ENCODE measurements at places on chromosomes 5 and 9.

- no peaks in the 10 kb centered on the region for H3K27me3 ChIP-seq
- no peak overlapping the region for H3K4me3 ChIP-seq
- DNase-seq: peak; percentile 7
- H3K36me3 ChIP-seq: no peaks in the 10 kb centered on the region
- H3K27ac ChIP-seq: no peak overlapping the region
These were observed 64.2 kb upstream of the SUSD1 start for GRCh38 chr9:112239284-112239683.

- H3K27me3 ChIP-seq: no peaks in the 10 kb centered on the region
- H3K4me1 ChIP-seq: no peaks in the 10 kb centered on the region
- H3K36me3 ChIP-seq: no peaks in the 10 kb centered on the region
- no peak overlapping the region for H3K27ac ChIP-seq
- H3K4me3 ChIP-seq: no peak overlapping the region
These were observed 109.4 kb downstream of the MACROH2A1 start for GRCh38 chr5:135289651-135290050.

DNA sequence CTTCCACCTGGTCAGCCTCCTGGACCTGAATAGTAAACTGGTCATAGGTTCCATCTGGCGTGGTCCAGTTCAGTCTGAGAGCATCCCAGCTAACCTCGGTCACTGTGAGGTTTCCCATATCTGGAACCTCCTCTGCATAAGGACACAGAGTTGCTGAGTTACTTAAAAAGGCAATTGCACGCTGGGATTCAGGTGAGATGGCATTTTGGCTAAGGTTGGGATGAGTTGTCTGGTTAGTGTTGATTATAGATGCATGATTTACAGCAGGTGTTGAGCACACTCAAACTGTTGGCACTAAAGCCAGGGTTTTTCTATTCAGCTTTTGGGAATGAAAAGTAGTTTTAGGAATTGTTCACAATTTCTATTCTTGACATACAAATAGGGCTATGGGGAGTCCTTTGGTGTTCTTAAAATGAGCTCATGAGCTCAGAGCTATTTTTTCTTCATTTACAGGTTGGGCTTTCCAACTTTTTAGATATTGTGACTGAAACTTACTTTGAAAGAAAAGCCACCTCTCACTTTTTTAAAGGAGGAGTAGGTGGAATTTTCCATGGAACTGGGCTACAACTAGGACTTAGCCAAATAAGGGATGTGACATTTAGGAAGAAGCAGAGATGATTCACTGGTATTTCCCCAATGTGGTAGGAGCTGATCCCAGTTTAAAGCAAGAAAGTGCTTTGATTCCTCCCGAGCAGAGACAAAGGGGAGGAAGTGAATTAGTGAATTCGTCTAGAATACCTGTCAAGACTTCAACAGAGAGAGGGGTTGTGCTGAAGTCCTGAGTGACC, 54.7 kb downstream of the TNC start:
- H3K4me3 ChIP-seq: no peak overlapping the region
- DNase-seq: no peak
- H3K36me3 ChIP-seq: no peaks in the 10 kb centered on the region
- H3K27ac ChIP-seq: no peak overlapping the region

DNA sequence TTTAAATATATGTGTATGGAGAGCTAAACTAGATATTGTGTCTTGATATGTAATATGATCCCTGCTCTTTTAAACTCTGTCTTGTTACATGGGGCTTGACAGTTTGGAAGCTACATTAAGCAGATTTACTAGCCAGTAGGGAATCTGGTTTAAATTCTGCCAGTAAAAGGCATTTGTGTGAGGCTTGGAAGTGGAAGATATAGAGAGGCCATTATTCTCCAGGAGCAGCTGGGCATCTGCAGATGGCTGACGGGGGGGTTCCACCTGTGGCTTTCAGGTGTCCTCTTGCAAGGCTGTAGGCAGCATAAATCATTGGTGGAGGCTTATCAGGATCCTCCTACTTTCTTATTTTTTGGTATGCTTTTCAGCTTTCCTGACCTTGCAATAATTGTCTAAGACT, 179.1 kb upstream of the FBXL7 start:
- no peaks in the 10 kb centered on the region for H3K27me3 ChIP-seq
- no peak overlapping the region for H3K4me3 ChIP-seq
- no peak for DNase-seq
- H3K27ac ChIP-seq: no peak overlapping the region
- H3K36me3 ChIP-seq: no peaks in the 10 kb centered on the region

DNA sequence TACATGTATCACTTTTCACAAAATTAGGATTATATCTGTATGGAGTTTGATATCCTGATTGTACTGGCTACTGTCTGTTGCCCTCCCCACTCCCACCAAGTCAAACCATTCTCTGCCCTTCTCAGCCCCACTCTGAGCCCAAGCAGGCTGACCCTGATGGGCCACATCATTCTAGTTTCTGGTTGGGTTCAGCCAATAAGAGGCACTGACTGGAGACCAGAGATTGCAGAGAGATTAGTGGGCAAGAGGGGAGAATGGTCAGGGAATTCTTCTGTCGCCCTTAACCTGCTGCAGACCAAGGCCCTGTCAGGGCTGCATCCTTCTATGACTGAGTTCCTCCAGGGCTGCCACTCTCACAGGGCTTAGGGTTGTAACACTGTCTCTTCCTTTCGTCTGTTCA, 2.7 kb downstream of the HSPB3 start:
- H3K27me3 ChIP-seq: no peaks in the 10 kb centered on the region
- H3K27ac ChIP-seq: no peak overlapping the region
- no peaks in the 10 kb centered on the region for H3K36me3 ChIP-seq

- no peaks in the 10 kb centered on the region for H3K36me3 ChIP-seq
- DNase-seq: no peak
- H3K4me1 ChIP-seq: peaks cover 8% of the 10 kb centered on the region
These were observed 26.9 kb downstream of the SLC46A2 start for GRCh38 chr9:112863746-112864145.

Data from HCT116 (cell line).